ACHN (cell line): ENCODE measurements at places on chromosomes 7 and 10.
A peak's percentile ranks its signal among the peaks of the same experiment; 100 is the strongest.

DNA sequence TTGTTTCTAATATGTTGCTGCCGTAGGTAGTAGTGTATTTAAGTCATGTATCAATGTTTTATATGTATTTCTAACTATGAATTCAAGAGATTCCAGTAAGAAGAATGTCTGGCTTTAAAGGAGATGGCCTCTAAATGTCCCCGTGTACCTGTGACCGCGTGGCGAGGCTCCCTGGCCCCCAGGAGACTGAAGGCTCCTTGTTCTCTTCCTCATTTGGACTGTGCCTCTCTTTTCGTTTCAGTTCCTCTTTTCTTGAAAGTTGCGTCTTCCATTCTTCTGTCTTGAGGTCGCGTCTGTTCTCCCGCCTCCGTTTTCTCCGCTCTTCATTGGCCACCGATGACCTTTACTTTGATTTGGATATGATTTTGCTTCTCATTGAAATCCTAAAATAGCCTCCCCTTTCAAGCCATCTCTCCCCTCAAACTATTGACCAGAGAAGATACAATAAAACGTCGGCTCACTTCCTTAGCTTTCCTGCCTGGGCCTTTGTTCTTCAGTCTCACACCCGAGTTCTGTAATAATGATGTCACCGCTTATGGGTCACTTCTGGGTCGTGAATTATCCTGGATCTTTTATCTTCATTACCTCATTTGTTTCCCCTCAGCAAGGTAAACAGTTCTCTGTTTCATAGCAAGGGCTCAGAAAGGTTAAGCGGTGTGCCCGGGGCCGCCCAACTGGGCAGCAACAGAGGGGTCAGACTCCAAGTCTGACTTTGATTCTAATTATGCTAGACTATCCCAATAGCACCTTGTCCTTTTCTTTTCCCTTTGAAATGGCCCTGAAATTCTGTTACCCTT lies 28.7 kb downstream of the WIPI2 start:
- no peak for DNase-seq

DNA sequence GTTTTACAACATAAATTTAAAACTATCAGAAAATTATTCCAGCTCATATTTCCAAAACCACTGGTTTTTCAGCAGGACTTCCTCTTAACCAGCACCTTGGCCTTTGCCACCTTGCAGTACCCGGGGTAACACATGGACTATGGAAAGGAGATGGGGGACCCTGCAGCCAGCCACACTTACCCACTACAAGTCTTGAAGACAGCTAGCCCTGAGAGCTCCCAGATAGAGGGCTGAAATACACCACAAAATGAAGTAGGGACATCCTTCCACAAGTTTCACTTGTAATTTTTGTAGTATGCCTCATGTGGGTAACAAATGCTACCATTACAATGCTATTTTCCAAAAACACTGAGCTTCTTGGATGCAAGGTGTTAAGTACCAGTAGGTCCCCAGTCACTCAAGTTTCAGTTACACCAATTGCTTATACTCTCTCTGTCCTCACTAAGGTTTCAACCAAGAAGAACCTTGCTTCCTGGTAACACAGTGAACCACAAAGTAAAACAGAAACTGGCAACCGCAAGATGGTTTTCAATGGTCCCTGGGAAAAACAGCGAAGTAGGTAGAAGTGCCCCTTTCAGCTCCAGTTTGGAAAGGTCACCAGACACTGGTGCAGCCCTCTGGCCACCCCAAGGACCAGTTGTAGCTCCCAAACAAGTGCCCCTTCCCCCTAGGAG lies 110.9 kb downstream of the SGMS1 start:
- no peak for DNase-seq

DNA sequence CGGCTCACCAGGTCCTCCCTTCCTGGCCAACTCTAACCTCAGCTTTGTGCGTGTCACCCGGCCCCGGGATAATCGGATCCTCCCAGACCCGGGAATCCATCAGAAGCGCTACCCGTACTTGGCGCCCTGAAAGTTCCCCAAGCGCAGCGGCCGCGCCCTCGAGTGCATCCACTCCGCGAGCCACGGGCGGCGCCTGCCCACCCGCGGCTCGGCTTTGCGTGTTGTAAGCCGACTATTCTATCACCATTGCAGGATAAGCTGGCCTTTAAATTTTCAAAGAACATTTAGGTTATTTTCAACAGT lies 35.7 kb upstream of the EBLN1 start:
- no peak for DNase-seq

- no peak for DNase-seq
Observed at GRCh38 chr7:96136600-96137239, 185.2 kb downstream of the SLC25A13 start.

- no peak for DNase-seq
Observed at GRCh38 chr7:2504889-2505375, 14.6 kb upstream of the LFNG start.

DNA sequence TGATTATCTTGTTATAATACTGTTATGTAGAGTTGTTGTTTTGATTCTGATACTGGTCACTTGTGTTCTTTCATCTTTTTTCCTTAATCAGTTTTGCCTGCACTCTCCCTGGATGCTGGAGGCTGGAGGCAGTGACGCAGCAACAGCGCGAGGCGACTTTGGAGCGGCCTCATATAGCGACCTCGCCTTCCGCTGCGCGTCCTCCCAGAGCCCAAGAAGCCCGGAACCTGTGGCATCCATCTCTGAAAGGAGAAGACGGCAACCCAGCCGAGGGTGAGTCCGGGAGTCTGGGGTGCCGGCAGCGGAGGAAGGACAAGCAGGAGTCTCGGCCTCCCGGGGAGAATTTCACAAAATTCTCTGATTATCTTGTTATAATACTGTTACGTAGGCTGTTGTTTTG lies 161.2 kb downstream of the ZNF33B start:
- DNase-seq: no peak

GRCh38 chr10:22005763-22006162 lies 2.2 kb upstream of the DNAJC1 start:
- no peak for DNase-seq

- no peak for DNase-seq
Observed at GRCh38 chr7:117152213-117153007, 170.4 kb downstream of the WNT2 start.

GRCh38 chr7:26046150-26046549 lies 105.8 kb upstream of the NFE2L3 start:
- peak; percentile 91 for DNase-seq

GRCh38 chr10:32379950-32380551 lies 33.1 kb upstream of the EPC1 start:
- DNase-seq: no peak

DNA sequence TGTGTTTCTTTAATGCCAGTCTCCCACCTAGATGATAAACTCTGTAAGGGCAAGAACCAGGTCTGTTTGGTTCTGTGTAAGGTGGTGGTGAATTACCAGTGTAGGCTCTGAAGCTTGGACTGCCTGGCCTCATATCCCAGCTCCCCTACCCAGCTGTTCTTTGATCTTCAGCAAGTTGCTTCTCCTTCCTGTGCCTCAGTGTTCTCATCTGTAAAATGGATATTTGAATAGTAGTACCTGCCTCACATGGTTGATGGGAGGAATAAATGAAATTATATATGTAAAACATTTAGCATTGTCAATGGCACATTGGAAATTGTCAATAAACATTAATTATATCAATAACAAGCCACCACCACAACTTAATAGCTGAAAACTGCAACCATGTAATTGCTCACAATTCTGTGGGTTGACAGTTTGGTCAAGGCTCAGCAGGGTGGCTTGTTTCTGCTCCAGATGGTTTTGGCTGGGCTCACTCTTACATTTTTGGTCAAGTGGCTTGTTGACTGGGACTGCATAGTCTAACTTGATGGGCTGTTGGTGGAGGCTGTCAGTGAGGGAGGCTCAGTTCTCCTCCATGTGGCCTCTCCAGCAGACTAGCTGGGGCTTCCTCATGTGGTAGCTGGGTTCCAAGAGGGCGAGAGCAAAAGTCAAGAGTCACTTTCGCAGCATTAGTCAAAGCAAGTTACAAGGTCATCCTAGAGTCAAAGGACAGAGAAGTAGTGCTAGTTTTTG lies 84.5 kb upstream of the DUSP5 start:
- peak; percentile 14 for DNase-seq

GRCh38 chr7:134844200-134844599 lies 64.8 kb downstream of the CALD1 start:
- DNase-seq: no peak

GRCh38 chr7:88239852-88240251 lies 20.0 kb upstream of the SRI start:
- no peak for DNase-seq

GRCh38 chr7:134420424-134421125 lies 38.3 kb downstream of the AKR1B1 start:
- DNase-seq: peak; percentile 76

DNA sequence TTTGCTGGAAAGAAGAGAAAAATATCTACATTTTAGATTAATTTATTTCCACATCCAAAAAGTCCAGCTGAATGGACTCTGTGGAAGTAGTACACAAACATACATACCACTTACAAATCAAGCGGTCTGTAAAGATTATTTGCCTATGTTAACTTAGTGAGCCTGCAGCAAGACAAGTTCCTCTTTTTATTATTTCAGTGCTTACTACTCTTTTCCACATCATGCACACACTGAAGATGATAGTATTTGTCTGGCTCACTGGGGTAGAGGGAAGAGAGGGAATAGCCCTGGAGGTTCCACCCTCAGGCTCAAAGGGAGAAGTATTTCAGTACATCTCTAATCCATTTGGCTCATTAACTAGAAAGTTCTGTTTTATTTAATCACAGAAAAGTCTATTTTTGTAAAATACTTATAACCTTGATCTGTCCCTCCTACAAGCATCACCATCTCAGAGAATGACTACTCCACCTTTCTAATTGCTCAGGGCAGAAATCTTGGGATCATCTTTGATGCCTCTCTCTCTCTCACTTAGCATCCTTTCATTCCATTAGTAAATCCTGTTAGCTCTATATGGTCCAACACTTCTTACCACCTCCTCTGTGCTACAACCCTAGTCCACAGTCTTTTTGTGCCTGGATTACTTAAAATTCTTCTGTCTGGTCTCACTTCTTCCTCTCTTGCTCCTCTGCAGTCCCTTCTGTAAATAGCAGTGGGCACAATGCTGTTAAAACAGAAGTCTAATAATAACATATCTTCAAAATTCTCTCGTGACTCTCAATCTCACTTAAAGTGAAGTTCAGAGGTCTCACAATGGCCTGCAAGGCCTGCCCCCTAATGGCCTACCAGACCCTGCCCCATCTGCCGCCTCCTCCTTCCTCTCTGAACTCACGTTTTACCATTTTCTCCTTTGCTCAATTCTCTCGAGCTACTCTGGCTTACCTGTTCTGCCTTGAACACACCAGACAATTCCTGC lies 64.3 kb upstream of the CCDC6 start:
- no peak for DNase-seq

GRCh38 chr10:44921061-44921460 lies 9.9 kb downstream of the TMEM72 start:
- DNase-seq: no peak

- peak; percentile 23 for DNase-seq
Observed at GRCh38 chr7:20797042-20797461, 10.4 kb upstream of the SP8 start.

DNA sequence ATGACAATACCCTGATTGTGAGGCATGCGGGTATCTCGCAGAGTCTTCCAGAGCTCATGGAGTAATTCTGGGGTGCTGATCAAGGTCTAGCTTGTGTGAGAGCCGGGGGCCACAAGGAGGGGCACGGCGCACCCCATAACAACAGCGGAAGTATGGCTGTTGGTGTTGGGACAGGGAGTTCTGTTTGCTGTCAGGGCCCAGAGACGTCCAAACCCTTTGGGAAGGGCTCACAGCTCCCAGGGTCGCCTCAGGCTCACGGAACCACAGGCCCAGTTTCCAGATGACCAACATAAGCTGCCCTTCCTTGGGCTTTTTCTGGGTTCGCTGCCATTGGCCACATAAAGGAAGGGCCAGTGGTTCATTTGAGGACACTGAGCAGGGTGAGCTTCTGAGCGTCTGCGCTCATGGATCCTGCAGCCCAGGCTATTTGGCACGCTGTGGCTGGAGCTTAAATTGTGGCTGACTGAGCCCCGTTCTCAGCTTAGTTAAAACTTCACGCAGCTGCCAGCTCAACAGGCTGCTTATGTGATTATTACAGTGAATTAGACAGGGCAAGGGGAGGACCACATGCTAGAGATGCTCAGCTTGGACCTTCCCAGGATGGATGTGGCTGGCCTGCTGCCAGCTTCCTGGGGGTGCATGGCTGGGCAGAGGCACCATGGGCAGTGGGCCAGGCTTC lies 92.3 kb downstream of the DNAJB6 start:
- DNase-seq: no peak

DNA sequence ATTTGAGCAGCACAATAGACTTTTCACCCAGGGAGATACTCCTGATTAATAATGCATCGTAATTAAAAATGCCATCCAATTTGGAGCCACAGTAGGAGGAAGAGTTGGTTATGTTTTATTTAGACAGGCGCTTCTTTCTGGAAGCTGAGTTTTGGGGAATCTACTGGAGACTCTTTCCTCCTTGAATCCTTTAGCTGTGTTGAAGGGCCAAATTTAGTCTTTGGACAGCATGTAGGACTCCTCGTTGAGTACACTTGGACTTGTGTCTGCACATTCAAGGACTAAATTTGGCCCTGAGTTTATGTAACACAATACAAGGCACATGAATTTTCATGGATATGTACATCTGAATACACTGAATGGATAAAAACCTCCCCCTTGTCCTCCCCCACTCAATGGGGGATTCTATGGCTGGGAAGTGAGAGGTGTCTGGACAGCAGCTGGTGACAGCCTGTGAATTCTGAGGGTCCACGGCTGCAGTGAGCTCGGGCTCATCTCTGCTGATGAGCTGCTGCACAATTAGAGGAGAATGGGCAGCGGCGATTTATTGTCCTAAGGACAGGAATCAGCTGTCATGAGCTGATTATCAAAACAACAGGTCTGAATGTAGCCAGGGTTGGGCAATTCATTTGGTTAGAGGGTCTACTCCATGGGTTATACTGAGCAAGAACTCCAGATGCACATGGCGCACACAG lies 95.2 kb downstream of the PRTFDC1 start:
- DNase-seq: no peak

GRCh38 chr7:116499168-116500077 lies at the start of gene CAV2:
Gene CAV2 (plus strand): TSS chr7:116499738. CDS start chr7:116499782, 44 bp downstream.
- peak; percentile 89 for DNase-seq

GRCh38 chr10:78567680-78568455 lies 500.9 kb upstream of the ZMIZ1 start:
- no peak for DNase-seq

- no peak for DNase-seq
Observed at GRCh38 chr7:108138911-108139310, 8.8 kb upstream of the LAMB4 start.

GRCh38 chr7:152312316-152312715 lies 123.5 kb downstream of the KMT2C start:
- no peak for DNase-seq

DNA sequence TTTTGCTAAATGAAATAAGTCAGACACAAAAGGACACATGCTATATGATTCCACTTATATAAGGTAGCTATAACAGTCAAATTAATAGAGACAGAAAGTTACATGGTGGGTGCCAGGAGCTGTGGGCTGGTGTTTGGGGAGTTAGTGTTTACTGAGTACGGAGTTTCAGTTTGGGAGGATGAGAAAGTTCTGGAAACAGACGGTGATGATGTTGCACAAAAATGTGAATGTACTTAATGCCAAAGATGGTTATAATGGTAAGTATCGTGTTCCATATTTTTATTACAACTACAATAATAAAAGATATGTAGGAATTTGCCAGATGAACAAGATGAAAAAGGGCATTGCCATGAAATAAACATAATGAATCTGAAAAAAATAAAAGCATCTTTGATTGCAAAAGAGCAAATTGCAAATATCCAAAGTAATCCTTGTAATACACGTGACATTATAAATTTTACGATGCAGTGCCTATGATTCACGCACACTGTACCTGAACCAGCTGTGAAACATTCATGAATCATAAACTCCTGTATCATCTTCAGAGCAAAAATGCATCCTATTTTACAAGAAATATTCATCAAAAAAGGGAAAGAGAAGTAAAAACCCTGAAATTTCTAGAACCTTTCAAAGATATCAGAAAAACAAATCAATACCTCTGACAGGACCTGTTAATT lies 676.7 kb downstream of the PCDH15 start:
- DNase-seq: no peak
